ENCODE measurements at places on chromosomes 13 and 19. TPM values are rescaled to one million over a fixed set of nuclear protein-coding genes. Genes with fewer than 3 reads are reported as not detected.

GRCh38 chr13:51961493-51962403, 49.5 kb downstream of the ATP7B start:
- no peak for DNase-seq

DNA sequence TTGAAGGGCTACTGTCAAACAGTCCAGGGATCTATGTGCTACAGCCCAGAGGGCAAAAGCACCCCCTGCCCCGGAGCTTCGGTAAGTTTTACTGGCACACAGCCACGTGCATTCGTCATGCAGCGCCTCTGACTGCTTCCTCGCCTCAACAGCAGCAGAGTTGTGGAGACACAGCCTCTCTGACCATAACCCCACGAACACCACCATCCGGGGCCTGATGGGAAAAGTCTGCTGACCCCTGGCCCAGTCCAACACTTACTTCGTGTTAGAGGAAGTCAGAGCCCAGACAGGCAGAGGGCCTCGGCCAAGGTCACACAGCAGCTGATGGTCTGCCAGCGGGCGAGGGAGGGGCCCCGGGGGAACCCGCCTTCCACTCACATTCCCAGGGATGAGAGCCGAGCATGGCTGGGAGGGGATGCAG, 5.1 kb downstream of the CBARP start:
- DNase-seq = no peak

- no peak for DNase-seq
These were observed 770.8 kb upstream of the SLITRK6 start for GRCh38 chr13:86569974-86570373.

GRCh38 chr13:101514695-101515275, 62.3 kb downstream of the ITGBL1 start:
- DNase-seq = no peak

DNA sequence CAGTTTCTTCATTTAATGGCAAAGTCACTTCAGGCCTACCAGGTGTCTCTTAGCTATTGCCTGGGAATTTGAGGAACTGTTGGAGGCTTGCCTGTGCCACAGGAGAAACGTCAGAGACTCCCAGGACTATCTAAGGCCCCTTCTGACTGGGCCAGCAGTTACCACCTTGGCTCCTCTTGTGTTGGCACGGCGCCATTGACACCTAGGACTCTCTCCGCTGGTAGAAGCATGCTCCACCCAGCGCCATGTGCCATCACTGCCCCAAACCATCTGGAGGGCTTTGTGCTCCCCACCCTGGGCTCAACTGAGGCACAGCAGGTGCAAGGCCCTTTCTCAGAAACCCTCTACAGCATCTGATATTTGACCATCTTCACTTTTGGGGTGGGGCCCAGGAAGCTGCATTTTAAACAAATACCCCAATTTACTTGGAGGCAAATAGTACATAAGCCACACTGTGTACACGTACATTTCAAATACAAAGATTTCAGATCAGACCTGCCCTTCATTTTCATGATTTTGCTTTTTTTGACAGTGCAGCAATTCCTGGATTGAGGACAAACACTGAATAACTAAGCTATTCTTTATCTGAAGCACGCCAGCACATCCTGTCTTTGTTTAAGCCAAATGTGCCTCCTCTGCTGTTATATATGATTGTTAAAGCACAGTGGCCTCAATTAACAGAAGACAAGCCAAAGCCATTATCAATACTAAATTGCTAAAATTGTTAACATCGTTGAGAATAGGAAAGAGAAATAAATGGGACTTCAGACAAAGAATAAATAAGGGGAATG, 59.9 kb upstream of the TPP2 start:
- DNase-seq = no peak

- DNase-seq = no peak
These were observed 347.4 kb downstream of the FGF9 start for GRCh38 chr13:22018076-22018835.

- no peak for DNase-seq
These were observed 112.7 kb upstream of the TSHZ3 start for GRCh38 chr19:31461814-31462539.

DNA sequence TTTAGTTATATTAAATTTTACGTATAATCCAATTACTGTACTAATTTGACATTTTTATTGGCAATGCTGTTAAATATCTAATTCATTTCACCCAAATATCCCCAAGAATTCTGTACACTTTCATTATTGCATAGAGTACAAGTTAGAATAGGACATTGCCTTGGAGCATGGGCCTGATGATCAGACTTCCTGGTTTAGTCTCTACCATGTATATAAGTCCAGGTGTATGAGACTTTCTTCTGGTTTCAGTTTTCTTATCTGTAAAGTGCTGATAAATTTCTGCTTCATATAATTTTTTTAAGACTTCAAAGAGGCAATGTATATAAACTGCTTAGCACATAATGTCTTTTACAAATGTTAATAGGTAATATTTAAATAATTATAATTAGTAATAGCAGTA, 179.4 kb downstream of the KLF12 start:
- no peak for DNase-seq

DNA sequence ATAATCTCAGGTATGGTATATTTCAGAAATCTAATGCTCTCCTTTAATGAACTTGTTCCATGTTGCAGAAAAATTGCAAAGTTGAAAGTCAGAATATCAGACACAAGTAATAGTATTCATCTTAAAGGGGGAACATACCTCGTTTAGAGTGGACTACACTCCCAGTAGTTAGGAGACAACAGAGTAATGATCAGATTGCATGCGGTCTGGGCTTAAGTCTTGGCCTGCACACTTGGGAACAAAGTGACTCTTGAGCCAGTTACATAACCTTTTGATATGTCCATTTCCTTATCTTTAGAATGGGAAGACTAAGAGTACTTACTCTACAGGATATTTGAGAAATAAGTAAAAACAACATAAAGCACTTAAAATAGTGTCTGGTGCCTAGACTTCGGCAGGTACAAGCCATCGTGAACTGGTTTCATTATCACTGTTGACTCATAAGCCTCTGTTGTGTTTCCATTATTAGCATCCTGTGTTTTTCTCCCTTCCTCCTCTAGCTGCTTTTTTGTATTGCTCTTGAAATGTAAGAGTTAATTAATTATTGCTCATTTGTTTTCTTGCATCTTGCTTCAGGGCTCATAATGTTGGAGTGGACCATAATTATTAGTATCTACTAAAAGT, 53.0 kb downstream of the DPY19L3 start:
- DNase-seq = no peak

- no peak for DNase-seq
These were observed 135.5 kb upstream of the RNF113B start for GRCh38 chr13:98312606-98313005.

DNA sequence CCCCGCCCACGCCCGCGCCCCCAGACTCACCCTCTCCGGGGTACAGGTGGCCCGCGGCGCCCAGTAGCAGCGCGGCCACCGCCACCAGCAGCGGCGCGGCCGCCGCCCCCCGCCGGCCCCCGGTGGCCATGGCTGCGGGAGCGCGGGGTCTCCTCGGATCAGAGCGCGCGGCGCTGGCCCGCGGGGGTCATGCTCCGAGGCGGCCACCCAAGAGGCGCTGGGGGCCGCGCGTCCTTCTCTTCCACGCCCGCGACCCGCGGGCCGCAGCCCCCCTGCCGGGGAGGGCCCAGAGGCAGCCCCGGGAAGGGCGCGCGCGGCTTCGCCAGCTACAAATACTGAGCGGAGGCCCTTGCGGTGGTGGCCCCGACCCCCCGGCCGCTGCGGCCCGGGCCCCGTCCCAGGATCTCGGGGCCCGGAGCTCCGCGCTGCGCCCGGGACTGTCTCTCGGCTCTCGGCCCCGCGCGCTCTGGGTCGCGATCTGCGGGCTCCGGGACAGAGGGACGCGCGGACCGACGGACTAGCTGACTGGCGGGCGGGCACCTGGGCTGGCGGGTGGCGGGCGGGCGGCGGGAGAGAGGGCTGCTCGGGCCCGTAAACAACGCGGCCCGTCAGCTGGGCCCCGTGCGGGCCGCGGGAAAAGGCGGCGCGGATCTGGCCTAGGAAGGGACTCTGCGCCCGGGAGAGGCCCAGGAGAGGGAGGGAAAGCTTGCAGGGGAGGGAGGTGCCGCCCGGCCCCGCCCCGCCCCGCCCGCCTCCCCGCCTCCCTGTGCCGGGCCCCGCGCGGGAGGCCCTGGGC, at the start of gene INSR:
TSS of gene INSR (minus strand) at position 653 of the 796 bp plus-strand sequence. CDS start at position 130, 523 bp downstream.
- DNase-seq = no peak

- no peak for DNase-seq
These were observed 78.0 kb downstream of the ATP11A start for GRCh38 chr13:112767506-112768471.

DNA sequence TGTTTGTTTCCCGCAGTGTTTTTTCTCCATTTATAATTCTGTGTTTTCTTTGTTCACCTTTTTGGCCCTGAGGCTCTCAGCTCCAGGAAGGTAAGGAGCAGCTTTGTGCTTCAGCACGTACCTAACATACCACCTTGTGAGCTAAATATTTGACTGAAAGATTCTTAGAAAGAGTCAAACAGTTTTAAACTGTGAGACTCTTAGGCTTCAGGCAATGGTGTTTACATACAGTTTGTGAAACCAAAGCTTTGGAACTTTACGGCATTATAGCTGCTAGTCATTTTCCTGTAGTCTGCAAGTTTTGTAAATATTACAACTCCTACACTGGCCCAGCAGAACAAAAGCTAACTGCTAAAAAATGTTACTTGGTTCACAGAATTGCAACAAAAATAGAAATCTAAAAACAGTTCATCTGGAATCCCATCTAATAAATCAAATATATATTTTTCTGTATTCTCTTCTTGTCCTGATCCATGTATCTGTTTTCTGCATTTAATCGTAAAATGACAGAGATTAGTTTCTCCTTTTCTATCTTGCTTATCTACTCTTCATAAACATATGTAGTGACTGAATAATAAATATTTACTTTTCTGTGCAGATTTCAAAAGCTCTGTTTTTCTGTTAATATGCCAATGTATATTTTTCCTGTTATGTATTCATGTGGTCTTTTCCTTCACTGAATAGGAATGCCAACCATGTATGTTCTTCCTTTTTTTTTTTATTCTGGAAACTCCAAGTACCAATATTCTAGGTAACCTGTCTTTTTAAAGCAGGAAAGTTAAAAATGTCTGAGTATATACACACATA, 38.8 kb upstream of the GPI start:
- no peak for DNase-seq

- no peak for DNase-seq
These were observed 137.4 kb downstream of the SPRY2 start for GRCh38 chr13:80203496-80203895.

DNA sequence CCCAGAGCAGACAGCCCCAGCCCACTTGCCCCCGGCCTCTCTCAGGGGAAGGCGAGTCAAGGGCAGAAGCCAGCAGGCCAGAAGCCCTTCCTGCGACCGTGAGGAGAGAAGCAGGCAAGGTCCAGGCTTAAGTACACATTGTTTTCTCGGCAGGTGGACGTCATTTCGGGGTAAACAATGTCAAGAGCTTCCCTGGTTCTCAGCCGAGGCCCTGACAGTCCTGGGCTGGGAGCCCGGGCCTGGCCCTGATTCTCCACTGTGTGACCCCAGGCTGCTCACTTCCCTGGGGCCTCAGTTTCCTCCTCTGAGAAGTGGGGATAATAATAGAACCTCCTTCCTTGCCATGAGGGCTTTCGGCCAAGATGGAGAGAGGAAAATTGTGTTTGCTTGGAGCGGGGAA, 19.4 kb downstream of the PLVAP start:
- no peak for DNase-seq

The SULT2A1 gene
- not detected for total RNA-seq

The HCST gene
- 0.50 TPM for total RNA-seq

The PRODH2 gene
- not detected for total RNA-seq

The THAP8 gene
- 8.9 TPM for total RNA-seq

The BORA gene
- 4.5 TPM for total RNA-seq

Data from chondrocyte (in vitro differentiated cells).